ENCODE measurements at places on chromosomes 2 and 18.

DNA sequence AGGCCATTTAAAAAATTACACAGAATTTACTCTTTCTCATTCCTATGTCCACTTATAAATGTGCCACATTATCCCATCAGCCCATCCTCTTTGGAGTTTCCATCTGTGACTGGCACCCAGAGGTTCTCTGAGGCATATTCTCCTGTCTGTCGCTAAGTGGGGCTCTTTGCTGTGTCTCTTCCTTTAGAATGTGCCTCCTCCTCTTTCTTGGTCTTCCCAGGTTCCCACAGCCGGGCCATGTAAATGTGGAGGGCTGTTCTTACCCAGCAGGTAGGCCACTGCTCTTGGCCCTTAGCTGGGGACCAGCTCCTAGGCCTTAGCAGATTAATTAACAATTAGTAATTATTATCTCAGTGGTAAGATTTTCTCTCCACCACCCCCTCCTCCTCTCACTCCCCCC, 167.0 kb downstream of the INSIG2 start:
- no peak for DNase-seq

GRCh38 chr2:16493788-16494187, 171.8 kb downstream of the CYRIA start:
- no peak for DNase-seq

- DNase-seq = no peak
Measured at GRCh38 chr2:127006962-127007361, 100.0 kb downstream of the BIN1 start.

DNA sequence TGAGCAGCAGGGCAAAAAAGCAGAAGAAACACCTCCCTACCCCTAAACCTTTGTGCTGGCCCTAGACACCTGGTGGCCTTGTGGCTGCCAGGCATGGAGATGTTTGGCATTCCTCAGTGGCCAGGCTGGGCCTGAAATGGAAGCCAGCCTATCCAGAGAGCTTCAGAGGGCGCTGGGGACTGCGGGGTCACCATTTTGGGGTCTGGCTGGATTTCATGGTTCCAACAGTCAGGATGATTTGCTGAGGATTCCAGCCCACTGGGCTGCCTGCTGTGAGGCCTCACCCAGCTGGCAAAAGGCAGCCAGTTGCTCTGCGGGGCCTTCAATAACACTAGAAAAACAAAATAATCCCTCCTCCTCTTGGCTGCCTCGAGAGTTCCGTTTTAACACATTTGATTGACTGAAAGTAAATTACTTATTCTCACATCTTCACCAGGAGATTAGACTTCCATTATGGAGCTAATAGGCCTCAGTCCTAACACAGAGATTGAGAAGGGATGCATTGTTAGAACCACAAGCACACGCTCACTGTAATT, 154.1 kb downstream of the EN1 start:
- DNase-seq = no peak

DNA sequence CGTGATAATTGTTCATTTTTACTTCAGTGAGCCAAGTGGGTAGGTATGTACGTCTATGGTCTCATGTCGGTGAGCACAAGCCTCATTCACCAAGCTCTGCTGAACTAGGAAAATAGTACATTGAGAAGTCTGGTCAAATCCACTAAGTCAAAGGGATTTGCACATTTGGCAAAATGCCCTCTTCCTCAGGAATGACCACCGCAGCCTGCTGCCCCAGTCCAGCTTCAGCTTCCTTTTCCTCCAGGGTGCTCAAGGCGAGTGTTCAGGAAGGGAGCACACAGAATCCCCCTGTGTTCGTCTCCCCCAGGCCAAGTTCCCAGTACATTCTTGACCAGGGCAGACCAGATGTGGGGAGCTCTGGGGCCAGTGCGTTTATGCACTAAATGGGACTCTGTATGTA, 23.0 kb downstream of the TCF7L1 start:
- no peak for DNase-seq

- DNase-seq = no peak
Measured at GRCh38 chr18:74682141-74682990, 84.7 kb downstream of the ZNF407 start.

DNA sequence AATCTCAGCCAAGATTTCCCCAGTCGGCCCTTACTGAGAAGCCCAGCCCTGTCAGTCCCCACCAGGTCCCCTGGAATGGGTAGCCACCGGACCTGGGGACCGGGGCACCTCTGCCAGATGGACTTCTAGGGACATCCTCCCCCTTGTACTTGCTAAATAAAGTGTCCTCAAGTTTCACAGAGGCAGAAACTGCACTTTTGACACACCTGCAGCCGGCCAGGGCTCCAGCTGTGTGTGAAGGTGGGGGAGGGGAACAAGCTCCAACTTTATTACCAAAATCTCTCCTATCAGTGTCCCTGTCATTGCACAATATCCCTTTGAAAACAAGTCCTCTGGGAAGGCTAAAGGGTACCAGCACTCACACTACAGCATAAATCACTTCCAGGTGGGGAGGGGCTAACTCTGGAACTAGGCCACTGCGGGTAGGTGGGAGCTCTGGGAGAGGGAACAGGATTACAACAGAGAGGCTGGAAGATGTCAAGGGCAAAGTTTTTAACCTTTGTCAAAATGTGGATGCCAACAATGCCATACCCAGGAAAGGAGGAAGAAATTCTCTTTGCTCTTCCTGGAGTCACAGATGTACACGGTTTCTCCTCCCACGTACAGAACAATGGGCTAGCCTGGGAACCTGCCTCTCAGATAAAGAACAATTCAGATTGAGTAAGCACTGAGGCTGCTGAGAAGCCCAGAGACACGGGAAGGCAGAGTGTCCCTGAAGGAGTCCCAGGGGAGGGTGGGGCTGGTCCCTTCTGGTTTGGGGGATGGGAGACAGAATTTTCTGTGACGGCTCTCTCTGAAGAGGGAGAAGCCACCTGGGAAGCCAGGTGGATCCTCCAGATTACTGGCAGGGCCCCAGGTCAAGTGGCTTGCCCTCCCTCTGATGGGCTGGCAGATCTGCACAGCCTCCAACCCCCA, 11.0 kb downstream of the SDC1 start:
- DNase-seq = no peak

- no peak for DNase-seq
Measured at GRCh38 chr2:121093692-121094091, 191.3 kb downstream of the TFCP2L1 start.

- no peak for DNase-seq
Measured at GRCh38 chr2:152755029-152755428, 36.6 kb downstream of the ARL6IP6 start.

- no peak for DNase-seq
Measured at GRCh38 chr2:104804148-104804890, 49.6 kb upstream of the POU3F3 start.

GRCh38 chr2:186497928-186498327, 11.9 kb downstream of the ZC3H15 start:
- no peak for DNase-seq

GRCh38 chr18:12879840-12880540, 4.0 kb downstream of the PTPN2 start:
- no peak for DNase-seq

DNA sequence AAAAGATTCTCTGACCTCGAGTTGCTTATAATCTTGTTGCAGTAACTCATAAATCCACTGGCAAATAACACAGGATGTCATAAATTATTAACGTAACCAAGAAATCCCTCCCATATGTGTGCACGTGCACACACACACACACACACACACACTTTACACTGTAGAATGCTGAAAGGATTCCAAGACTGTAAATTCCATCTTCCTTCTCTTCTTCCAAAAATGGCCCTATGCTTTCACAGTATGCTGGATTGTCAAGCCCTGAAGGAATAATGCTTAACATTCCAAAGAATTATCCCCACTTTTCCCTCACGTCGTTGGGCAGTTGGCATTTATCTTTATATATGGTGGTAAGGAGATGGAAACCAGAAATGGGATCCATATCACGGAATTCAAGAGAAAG, 117.5 kb upstream of the CRIM1 start:
- no peak for DNase-seq

- no peak for DNase-seq
Measured at GRCh38 chr2:34547900-34548299, 948.8 kb upstream of the FAM98A start.

DNA sequence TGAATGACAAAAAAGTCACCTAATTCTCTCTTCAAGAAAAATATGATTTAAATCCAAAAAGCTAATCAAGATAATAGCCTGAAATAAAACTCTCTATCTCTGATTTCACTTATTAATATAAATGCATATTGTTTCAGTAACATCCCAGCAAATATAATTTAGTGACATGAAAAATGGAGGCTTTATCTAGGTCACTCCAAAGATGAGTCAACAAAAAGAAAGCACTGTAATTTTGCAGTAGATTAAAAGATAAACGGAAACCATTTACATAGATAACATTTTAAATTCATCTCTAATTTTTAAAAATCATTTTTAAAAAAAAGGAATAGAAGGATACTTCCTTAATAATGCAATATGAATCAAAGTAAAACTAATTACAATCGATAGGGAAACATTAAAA, 76.9 kb downstream of the INPP5D start:
- no peak for DNase-seq

DNA sequence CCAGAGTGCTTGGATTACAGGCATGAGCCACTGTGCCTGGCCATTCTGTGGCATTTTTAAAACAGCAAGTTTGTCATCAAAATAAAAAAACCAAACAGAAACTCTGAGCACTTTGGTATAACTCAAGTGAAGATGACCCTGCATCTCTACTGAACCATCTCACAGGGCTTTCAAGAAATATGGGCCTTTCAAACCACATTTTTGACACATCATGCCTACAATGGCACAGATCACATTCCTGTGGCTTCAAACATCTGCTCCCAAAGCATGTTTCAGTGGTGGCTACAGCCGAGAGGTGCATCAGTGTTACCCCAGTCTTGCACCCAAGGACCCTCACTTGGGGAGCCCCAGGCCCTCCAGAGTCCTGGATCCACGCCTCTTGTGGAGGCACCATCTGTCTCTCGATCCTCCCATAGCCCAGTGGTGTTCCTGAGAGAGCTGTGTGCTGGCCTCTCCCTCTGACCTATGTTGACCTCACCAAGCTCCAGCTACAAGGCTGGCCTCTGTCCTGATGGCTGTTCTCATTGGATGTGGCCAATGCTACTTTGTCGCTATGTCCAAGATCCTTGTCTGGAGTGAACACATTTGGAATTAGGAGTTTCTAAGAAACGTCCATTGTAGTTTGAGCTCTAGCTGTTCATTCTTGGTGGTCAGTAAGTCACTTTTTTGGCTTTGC, 55.2 kb upstream of the RALBP1 start:
- DNase-seq = no peak

- DNase-seq = no peak
Measured at GRCh38 chr2:145593991-145594614, 1074.2 kb upstream of the ZEB2 start.

DNA sequence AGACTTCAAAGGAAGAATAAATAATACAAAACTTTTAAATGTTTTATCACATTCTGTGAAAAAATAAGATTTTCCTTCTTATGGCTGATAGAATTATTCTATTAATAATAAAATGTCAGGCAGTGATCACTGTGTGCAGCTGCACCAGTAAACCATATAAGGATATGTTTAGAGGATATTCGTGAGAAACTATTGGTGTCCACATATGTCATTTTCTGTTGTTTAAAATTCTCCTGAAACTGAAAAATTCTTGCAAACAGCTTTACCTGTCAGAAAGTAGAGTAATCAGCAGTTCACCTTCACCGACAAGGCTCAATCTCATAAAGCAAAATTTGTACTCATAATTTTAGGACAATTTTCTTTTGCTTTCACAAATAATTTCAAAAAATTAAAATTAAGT, 170.1 kb upstream of the KCNH7 start:
- no peak for DNase-seq

- no peak for DNase-seq
Measured at GRCh38 chr2:228723599-228723998, 542.1 kb upstream of the SPHKAP start.

- DNase-seq = no peak
Measured at GRCh38 chr2:98828369-98828744, 97.4 kb upstream of the MGAT4A start.

GRCh38 chr2:66185497-66186054, 249.3 kb upstream of the MEIS1 start:
- no peak for DNase-seq

DNA sequence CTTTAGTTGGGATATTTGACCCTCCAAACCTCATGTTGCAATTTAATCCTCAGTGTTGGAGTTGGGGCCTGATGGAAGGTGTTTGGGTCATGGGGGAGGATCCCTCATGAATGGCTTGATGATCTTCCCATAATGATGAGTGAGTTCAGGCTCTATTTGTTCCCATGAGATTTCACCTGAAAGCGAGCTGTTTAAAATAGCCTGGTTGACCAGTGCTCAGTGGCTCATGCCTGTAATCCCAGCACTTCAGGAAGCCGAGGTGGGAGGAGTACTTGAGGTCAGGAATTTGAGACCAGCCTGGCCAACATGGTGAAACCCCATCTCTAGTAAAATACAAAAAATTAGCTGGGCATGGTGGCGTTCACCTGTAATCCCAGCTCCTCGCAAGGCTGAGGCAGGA, 14.9 kb upstream of the PSME4 start:
- no peak for DNase-seq

DNA sequence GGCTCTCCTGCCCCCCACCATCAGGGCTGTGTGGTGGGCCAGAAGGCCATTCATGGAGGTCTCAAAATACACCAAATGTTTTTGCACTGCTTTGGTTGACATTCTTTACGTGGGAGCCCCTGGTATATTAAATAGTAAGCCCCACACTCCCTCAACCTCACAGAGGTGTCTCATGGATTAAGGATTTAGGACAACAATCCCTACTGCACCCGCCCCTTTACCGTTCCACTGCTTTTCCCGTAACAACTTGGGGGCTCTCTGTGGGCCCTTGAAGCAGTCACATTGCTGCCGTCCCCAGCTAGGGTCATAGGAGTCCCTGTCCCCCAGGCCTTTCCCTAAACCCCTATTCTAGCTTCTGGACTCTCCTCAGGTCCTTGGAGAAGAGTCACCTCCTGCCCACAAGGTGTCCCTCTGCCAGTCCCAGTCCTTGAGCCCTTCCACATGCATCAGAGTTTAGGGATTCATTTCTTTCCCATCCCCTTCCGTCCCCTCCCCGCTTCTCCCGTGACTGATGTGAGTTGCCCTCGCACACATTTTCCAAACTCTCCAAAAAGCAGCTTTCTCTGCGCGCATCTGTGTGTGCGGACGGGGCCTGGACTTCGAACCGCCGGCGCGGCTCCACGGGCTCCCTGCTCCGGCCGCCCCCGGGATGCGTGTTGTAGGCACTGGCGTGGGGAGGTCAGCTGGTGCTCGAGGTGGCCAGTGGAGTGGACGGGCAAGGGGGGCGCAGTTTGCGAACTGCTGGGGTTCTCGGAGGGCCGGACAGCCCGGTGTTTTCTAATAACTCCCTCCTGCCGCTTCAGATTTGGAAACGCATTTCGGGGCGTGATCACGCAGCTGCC, 84.8 kb downstream of the LYPD1 start:
- no peak for DNase-seq

DNA sequence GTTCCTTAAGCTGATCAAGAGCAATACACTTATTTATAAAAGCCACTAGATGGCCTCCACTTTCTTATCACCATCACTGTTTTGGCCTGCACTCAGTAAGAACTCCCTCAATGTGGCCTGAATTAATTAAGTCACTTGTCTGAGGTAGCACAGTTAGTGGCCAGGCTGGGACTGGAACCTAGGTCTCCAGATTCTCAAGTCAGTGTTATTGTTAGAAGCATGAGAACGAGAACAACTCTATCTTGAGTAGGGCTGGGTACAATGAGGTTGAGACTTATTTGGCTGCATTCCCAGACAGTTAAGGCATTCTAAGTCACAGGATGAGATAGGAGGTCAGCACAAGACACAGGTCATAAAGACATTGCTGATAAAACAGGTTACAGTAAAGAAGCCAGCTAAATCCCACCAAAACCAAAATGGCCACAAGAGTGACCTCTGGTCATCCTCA, 115.8 kb downstream of the SS18 start:
- DNase-seq = no peak
